Astrocyte of the spinal cord (primary cell): ENCODE measurements at places on chromosomes 2 and 18.

GRCh38 chr2:225091336-225091735 is 49.1 kb upstream of the DOCK10 start:
- DNase-seq = peak; percentile 92

DNA sequence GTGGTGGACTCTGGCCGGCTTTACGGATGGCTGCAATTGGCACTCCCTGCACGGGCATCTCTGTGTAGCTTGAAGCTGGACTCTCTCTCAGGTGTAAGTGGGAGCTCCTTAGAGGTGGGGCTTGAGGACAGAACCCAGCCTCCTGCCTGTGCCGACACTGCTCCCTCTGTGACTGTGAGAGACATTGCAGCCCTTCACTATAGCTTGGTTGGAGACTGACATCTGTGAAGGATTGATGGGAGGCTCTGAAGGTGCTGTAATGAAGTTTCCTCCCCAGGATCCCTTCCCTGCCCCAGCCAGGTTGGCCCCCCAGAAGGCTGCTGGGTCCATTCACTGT is 166.7 kb downstream of the SH3RF3 start:
- DNase-seq = no peak

GRCh38 chr2:230160112-230160660 is 59.6 kb downstream of the SP110 start:
- peak; percentile 58 for DNase-seq

DNA sequence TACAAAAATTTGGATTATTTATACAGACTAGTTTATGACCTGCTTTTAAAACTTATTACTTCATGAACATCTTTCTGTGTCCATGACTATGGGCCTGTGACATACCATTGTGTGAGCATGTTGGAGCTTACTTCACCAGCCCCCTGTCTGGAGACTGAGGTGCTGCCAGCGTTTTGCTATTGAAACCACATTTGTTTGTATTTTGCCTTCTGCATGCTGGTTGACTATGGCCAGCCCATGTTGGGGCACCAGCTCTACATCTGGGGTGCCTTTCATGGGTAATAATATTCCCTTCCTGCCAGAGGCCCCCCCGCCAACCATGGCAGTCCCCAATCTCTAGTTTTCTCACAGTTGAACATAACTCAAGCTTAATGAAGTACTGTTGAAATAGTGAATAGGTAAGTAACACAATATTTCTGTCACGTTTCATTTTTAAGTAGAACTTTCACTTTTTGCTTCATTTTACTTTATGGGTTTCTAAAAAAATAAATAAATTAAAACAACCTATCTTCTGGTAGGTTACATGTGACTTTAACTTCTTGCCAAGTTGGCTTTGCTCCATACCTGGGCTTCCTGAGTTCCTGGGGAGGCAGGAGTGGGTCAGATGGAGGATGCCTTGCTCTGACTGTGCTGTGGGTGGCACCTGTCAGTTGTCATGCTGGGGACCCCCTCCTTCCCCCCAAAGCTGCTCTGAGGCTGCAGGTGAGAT is 63.9 kb downstream of the DGKD start:
- DNase-seq = no peak

GRCh38 chr18:60639836-60640235 is 267.3 kb upstream of the MC4R start:
- no peak for DNase-seq

GRCh38 chr18:25724997-25725396 is 365.4 kb downstream of the SS18 start:
- DNase-seq = no peak

- DNase-seq = no peak
These were observed 266.5 kb downstream of the NEDD4L start for GRCh38 chr18:58310517-58310916.
